Cardiac ventricle fibroblast (primary cell): ENCODE measurements at places on chromosomes 13 and 19. TPM values are rescaled to one million over a fixed set of nuclear protein-coding genes. Genes with fewer than 3 reads are reported as not detected.

Gene CDC42EP5
- 75.9 and 77.8 TPM in 2 replicates for total RNA-seq

Gene MTUS2
- total RNA-seq = not detected in 2 replicates

Gene IL17D
- total RNA-seq = 4.3 and 5.8 TPM in 2 replicates

Gene DNAJC15
- total RNA-seq = 11.7 and 15.2 TPM in 2 replicates
